ENCODE measurements at places on chromosomes 6 and 20.
A peak's percentile ranks its signal among the peaks of the same experiment; 100 is the strongest.

DNA sequence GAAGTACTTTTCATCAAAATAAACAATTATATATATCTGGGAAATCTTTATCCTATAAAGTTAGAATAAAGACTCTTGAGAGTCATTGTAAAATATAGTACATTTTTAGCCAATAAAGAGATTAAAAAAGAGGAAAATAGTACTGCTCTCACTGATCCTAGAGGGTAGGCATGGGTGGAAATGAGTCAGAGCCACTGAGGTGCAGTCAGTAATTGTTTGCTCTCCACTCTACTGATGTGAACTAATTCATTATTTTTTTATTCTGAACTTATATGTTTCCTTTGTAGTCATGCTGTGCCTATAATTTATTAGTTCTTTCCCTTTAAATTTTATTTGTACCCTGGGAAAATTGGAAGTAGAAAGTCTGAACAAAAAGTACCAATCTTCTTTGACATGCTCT is 1359.4 kb upstream of the GJE1 start:
- no peaks in the 10 kb centered on the region for H3K36me3 ChIP-seq
- no peak overlapping the region for H3K27ac ChIP-seq
- H3K4me1 ChIP-seq = peaks cover 13% of the 10 kb centered on the region
- no peaks in the 10 kb centered on the region for H3K27me3 ChIP-seq

DNA sequence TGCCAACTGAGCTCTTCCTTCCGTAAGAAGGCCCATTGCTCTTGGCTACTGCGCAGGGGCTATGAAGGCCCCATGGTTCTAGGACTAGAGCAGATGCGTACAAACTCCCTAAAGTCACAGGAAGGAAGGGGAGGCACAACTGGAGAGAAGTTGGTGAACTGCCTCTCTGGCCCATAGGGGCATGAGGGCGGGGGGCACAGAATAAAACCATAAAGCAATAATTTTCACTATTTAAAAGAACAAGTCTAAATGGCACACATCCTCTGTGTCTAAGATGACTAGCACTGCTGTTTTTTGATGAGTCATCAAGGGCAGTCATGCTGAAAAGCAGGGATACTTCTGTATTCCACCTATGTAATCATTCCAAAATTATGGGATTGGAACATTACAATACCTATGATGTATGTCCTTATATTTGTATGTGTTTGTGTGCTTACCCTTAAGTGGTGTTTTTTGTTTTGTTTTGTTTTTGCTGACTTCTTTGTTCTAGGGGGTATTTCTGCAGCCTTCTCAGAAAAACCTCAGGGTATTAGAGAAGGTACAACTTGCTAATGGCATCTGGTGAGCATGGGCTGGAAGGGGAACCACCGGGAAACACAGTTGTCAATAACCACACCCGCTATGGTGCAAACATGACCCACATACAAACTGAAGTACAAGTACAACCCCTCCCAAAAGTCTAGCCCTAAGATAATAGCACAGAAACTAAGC is 36.9 kb downstream of the B4GALT5 start:
- H3K27ac ChIP-seq = peak overlapping the region; percentile 72
- H3K4me1 ChIP-seq = peaks cover 40% of the 10 kb centered on the region
- no peak overlapping the region for H3K4me3 ChIP-seq
- H3K36me3 ChIP-seq = no peaks in the 10 kb centered on the region

DNA sequence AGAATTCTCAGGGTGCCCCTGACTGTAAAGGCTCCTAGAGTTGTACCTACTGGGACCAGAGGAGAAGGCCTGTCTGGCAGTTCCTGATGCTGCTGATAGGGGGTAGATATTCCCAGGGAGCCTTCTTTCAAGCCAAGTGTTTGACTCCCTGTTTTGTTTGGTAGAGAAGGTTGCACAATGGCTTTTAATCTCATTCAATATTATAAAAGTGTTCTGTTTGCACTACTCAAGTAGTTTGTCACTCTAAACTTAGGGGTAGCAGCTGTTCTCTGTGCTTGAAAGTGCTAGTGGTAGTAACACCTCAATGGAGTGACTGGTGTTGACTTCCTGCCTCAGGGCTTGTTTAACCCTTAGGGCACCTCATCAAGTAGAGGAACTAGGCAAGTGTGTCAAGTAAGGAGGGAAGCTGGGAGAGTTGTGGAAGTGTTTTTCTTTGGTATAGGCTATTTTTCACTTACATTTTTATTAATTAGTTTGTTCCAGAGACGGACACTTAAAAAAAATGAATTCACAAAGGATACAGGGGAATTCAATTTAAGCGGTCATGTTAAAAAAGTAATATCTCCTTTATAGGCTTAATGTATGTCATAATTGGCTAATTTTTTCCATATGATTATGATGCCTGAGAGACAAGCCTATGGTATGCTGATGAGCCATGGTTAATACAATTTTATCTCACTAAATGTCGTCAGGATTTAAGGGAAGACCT is 38.1 kb downstream of the BICRAL start:
- H3K4me3 ChIP-seq = no peak overlapping the region
- no peaks in the 10 kb centered on the region for H3K27me3 ChIP-seq
- H3K4me1 ChIP-seq = no peaks in the 10 kb centered on the region
- H3K36me3 ChIP-seq = no peaks in the 10 kb centered on the region
- DNase-seq = no peak
- no peak overlapping the region for H3K27ac ChIP-seq

DNA sequence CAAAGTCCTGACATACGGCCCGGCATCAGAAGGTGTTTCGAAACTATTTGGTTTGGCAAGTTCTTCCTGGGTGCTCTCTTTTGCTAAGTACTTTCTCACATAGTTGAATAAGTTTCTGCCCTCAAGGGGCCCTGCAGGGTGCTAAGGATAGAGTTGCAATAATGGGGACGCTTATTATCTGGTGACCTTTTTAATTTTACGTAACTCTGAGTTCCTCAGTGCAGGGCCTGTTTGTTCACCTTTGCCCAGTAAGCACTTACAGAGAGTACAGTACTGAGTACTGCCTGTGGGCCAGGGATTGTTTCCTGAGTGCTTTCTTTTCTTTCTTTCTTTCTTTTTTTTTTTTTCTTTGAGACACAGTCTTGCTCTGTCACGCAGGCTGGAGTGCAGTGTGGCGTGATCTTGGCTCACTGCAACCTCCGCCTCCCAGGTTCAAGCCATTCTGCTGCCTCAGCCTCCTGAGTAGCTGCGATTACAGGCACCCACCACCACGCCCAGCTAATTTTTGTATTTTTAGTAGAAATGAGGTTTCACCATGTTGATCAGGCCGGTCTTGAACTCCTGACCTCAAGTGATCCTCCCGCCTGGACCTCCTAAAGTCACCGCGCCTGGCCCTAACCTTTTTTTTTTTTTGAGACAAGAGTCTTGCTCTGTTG is 4.5 kb upstream of the PXMP4 start:
- H3K4me3 ChIP-seq = no peak overlapping the region
- H3K27ac ChIP-seq = no peak overlapping the region
- H3K27me3 ChIP-seq = no peaks in the 10 kb centered on the region
- H3K4me1 ChIP-seq = peaks cover 4% of the 10 kb centered on the region
- no peak for DNase-seq

Measured in astrocyte (in vitro differentiated cells and primary cell).